ENCODE measurements at places on chromosomes 12 and 14.

DNA sequence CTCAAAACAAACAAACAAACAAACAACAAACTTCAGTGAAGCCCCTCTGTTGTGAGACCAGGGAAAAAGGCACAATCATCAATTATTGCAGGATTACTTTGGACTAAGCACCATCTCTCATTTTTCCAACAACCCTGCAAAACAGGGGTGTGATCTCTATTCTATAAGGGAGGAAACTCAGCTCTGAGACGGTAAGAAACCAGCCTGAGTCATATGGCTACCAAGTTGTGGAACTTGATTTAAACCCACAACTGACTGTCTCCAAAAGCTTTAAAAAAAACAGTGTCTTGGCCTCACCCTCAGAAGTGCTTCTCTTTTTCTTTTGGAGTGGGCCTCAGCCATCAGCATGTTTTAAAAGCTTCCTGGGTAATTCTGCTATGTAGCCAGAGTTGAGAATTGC, 49.8 kb downstream of the RIN3 start:
- DNase-seq: no peak

DNA sequence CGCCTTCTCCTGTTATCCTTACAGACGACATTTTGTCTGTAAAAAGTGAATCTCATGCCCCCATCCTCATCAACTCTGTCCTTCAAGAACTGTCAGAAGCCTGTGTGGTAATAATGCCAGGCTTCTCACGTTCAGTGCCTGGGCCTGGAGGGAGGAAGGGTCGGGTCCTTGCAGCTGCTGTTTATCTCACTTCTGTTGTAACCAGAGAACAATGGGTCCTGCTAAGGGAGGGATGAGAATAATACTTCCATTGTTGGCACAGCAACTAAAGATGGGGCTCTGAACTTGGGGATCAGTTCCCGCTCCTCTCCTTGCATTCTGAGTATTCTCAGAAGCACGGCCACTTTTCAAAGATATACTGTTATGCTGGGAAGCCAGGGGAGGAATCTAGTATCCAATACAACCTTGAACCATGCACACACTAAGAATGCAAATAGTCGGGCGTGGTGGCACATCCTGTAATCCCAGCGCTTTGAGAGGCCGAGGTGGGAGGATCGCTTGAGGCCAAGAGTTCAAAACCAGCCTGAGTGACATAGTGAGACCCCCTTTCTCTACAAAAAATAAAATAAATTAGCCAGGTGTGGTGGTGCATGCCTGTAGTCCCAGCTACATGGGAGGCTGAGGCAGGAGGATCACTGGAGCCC, 38.8 kb upstream of the NINJ2 start:
- DNase-seq: no peak

- DNase-seq: no peak
Observed at GRCh38 chr12:108455706-108456105, 59.4 kb upstream of the FICD start.

- DNase-seq: no peak
Observed at GRCh38 chr14:75383721-75384120, 44.1 kb upstream of the JDP2 start.

- no peak for DNase-seq
Observed at GRCh38 chr14:99132821-99133635, 139.0 kb downstream of the BCL11B start.

DNA sequence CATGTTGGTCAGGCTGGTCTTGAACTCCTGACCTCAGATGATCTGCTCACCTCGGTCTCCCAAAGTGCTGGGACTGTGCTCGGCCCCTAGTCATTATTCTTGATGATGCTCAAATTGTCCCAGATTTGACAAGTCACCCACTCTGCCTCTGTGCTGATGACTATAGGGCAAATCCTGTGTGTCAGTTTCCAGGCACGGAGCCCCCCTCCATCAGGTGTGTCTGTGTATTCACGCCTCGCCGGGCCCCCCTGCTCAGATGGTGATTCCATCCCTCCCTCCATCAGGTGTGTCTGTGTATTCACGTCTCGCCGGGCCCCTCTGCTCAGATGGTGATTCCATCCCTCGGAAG, 4.3 kb upstream of the GPR132 start:
- no peak for DNase-seq

DNA sequence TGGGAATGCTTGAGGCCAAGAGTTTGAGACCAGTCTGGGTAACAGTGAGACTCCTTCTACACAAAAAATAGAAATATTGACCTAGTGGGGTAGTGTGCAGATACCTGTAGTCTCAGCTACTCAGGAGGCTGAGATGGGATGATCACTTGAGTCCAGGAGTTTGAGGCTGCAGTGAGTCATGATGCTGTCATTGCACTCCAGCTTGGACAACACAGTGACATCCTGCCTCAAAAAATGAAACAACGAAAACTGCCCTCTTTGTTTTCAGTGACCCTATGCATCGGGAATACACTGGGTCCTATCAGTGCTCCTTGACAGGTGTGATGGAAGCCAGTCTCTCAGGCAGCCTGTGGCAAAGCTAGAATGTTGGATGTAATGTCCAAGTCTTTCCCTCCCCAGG, 311.5 kb upstream of the OR4E1 start:
- DNase-seq: no peak

DNA sequence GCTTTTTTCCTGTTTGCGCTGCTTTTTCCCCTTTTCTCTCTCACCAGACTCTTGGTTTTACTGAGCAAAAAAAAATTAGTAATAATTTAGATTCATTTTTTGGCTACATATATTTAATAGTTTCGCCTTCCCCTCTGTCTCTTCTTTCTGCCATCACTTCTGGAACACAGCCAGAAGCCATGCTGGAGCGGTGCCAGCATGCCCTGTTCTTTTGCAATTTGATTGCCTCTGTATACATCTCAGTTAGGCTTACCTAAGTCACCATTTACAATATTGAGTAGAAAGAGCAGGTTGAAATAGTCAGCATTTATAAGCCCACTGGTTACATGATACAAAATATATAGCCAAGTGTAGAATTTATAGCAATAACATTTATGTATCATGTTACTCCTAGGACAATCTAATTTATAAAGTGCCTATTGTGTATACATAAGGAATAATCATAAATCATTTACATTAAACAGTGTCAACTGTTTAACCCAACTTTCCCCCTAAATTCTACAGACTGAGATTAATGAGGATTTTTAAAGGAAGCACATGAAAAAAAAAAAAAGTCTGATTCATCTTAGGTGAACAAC, 413.8 kb upstream of the SOX5 start:
- DNase-seq: no peak

- DNase-seq: no peak
Observed at GRCh38 chr14:80464531-80465149, 253.3 kb upstream of the DIO2 start.

DNA sequence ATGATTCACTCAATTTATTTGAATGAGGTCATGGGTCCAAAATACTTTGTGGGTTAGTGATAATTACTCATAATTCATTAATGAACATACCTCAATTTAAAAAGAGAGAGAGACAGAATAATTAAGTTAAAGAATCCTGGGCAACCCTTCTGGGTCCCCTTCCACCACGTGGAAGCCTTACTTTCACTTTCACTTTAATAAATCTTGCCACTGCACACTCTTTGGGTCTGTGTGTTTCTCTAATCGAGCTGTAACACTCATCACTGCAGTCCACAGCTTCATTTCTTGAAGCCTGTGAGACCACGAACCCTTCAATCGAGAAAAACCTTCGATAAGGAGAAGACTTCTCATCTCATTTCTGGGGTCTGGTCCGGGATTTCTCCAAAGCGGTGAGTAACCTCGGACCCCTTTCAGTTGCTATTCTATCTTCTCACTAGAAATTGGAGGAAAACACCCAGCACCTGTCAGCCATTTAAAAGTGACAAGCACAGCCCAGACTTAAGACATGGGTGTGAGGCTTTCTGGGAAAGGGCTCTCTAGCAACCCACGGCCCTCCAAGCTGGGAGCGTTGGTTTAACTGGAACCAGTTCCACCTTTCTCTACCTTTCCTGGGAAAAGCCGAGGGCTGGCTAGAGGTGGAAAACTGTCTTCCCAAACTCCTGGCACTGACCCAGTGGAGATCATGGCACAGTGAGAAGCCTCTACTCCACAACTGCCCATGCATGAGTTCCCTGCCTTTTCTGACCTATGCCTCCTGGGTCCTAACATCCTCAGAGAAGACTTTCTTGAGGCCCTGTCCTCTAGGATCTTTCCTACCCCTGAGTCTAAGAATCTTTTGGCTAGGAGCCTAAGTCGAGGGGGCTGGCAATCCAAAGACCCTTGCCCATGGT, 148.8 kb upstream of the ATF7IP start:
- DNase-seq: no peak

DNA sequence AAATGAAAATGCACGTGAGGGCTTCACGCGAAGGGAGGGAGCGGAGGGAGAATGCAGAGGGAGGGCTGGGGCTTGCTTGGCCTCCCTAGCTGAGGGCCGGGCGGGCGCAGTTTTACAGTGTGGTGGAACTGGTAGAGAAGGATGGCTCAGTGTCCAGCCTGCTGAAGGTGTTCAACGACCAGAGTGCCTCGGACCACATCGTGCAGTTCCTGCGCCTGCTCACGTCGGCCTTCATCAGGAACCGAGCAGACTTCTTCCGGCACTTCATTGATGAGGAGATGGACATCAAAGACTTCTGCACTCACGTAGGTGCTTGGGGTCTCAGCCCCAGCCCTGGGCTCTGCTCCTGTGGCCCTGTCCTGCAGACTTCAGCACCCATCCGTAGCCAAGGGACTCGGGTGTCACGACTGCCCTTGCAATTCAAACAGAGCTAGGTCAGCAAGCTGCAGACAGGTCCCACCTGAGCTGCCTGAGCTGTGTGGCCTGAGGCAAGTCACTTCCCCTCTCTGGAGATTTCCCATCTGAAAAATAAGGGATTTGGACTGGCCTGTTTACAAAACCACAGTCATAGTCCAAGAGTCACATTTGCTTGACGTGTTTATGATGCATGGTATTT, 18.4 kb downstream of the OTUB2 start:
- DNase-seq: no peak

- DNase-seq: no peak
Observed at GRCh38 chr14:20428010-20428365, 8.0 kb downstream of the KLHL33 start.

GRCh38 chr12:100566887-100567637, 6.4 kb upstream of the GAS2L3 start:
- no peak for DNase-seq

- DNase-seq: no peak
Observed at GRCh38 chr12:88207921-88208620, 66.0 kb downstream of the TMTC3 start.

DNA sequence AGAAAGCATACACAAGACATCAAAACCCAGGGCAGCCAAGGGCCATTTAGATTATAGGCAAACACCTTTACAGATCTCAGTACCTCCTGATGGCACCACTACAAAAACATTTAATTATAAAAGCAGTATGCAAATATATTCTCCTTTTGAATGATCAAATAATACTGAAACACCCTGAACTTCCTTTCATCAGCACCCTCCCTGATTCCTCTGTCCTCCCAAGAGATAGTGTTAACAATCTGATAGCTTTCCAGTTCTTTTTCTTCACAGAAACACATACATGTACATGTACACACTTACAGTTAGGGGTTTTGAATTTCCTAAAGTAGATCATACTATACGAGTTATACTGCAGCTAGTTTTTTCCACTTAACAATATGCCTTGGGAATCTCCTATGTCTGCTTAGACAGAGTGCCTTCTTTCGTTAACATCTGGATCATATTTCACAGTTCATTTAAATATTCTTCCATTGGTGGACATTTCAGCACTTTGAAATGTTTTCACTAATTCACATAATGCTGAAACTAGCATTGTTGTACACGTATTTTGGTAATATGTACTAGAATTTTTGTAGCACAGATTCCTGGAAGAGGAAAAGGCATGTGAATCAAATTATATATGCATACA, 35.2 kb downstream of the TDG start:
- no peak for DNase-seq

DNA sequence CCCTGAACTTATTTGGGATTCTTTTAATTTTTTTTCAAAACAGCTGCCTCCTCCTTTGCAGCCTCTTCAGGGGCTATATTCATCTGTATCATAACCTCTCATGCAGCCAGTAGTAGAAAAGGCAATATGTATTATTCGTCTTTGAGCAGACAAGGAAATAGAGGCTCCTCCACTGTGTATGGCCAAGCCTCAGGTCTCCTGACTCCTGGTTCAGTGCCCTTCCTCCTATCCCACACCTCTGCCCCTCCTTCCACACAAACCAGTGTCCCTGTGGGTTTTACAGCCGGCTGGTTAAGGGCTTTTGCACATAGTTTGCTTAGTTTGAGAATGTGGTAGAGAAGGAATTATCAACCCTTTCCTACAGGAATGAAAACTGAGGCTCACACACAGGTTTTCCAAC, 8.8 kb upstream of the ACVRL1 start:
- no peak for DNase-seq

DNA sequence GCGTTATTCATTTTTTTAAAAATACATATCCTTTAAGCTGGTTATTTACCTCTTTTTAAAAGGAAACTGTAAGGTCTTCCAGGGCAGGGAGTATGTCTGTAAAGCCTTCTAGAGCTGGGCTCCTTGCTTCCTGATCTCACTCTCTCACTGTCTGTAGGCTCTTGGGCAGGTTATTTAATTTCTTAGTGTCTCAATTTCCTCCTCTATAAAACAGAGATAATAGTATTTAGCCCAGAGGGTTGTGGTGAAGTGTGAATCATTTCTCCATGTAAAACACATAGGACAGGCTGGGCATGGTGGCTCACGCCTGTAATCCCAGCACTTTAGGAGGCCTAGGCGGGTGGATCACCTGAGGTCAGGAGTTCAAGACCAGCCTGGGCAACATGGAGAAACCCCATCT, 25.9 kb upstream of the LTA4H start:
- DNase-seq: no peak

DNA sequence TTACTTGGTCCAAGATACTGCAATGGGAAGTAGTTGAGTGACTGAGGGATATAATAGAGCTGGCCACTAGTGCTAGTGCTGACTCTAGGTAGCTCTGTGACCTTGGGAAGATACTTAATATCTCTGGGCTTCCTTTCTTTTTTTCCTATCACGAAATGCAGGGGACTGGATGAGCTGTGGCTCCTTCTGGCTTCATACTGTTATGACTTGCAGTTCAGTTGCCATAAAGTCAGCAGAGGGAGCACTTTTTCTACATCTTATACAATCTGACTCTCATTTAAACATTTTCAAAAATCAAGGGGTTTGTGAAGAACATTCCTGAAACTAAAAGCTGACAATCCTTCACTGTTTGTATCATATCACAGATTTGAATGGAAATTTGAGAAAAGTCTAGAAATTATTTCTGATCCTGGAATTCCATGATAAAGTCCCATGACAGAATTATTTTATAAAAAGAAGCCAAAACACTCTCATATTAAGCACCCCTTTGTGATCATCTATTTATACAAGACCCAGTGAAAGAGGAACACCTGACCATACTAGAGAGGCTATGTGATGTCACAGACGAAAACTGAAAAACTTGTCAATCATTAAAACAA, 5.3 kb downstream of the BHLHE41 start:
- DNase-seq: no peak

- DNase-seq: no peak
Observed at GRCh38 chr12:5273709-5274108, 158.2 kb upstream of the NTF3 start.

DNA sequence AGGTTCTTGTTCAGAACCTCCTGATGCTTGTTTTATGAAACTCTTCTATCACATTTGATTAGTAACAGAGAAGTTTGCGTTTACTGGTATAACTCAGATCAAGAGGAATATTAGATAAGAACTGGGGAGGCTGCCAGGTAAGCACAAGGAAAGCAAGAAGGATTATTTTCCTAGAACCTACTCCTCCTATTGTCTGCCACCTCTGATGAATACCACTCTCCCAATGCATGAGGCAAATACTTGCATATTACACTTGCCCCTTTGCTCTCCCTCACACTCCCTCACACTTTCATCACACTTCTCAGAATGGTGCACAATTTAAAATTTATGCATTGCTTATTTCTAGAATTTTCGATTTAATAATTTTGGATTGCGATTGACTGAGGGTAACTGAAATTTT, 43.6 kb downstream of the LIN7A start:
- DNase-seq: no peak
